ENCODE measurements at places on chromosomes 4 and X.

GRCh38 chr4:177740563-177740962, 298.3 kb upstream of the AGA start:
- no peak overlapping the region for H3K27ac ChIP-seq
- H3K36me3 ChIP-seq, result no peaks in the 10 kb centered on the region
- DNase-seq, result no peak
- H3K27me3 ChIP-seq, result no peaks in the 10 kb centered on the region
- no peak overlapping the region for H3K4me3 ChIP-seq
- no peaks in the 10 kb centered on the region for H3K4me1 ChIP-seq

- no peak overlapping the region for H3K4me3 ChIP-seq
- no peaks in the 10 kb centered on the region for H3K36me3 ChIP-seq
- H3K27me3 ChIP-seq, result no peaks in the 10 kb centered on the region
- H3K27ac ChIP-seq, result peak overlapping the region; percentile 44
- peak; percentile 41 for DNase-seq
- H3K4me1 ChIP-seq, result peaks cover 20% of the 10 kb centered on the region
Observed at GRCh38 chr4:110164251-110164650, 34.2 kb downstream of the ELOVL6 start.

GRCh38 chr4:26634237-26634636, 50.4 kb downstream of the TBC1D19 start:
- DNase-seq, result no peak
- no peaks in the 10 kb centered on the region for H3K4me1 ChIP-seq
- no peaks in the 10 kb centered on the region for H3K36me3 ChIP-seq
- no peak overlapping the region for H3K27ac ChIP-seq
- no peak overlapping the region for H3K4me3 ChIP-seq

DNA sequence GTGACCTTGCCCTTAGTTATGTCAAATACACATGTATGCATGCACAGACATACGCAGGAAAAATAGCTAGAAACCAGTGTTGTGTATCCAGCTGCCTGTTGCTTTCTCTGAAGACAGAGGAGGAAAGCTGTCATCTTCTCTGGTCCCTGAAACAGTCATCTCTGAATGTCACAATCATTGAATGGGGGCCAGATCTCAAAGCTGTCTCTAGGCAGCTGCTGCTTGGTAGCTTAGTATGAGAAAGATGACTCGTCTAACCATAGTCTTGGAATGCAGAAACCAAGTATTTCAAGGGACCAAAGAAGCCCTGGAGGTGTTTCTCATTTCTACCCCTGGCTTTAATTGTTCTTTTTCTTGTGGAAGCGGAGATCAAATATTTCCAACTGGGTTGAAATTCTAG, 4.0 kb downstream of the GRIA3 start:
- no peak for DNase-seq
- H3K36me3 ChIP-seq, result no peaks in the 10 kb centered on the region
- H3K27ac ChIP-seq, result no peak overlapping the region
- H3K4me1 ChIP-seq, result no peaks in the 10 kb centered on the region
- no peak overlapping the region for H3K4me3 ChIP-seq

- no peak overlapping the region for H3K27ac ChIP-seq
- no peaks in the 10 kb centered on the region for H3K4me1 ChIP-seq
- DNase-seq, result no peak
- H3K36me3 ChIP-seq, result no peaks in the 10 kb centered on the region
- no peak overlapping the region for H3K4me3 ChIP-seq
- H3K27me3 ChIP-seq, result no peaks in the 10 kb centered on the region
Observed at GRCh38 chrX:149365061-149365460, 140.0 kb downstream of the IDS start.

- H3K27me3 ChIP-seq, result no peaks in the 10 kb centered on the region
- no peak overlapping the region for H3K27ac ChIP-seq
- no peaks in the 10 kb centered on the region for H3K4me1 ChIP-seq
Observed at GRCh38 chrX:57044245-57044644, 48.9 kb upstream of the SPIN3 start.

- H3K27ac ChIP-seq, result no peak overlapping the region
- H3K36me3 ChIP-seq, result no peaks in the 10 kb centered on the region
- no peaks in the 10 kb centered on the region for H3K27me3 ChIP-seq
- DNase-seq, result peak; percentile 53
Observed at GRCh38 chrX:19554786-19555185, 39.5 kb upstream of the MAP3K15 start.

DNA sequence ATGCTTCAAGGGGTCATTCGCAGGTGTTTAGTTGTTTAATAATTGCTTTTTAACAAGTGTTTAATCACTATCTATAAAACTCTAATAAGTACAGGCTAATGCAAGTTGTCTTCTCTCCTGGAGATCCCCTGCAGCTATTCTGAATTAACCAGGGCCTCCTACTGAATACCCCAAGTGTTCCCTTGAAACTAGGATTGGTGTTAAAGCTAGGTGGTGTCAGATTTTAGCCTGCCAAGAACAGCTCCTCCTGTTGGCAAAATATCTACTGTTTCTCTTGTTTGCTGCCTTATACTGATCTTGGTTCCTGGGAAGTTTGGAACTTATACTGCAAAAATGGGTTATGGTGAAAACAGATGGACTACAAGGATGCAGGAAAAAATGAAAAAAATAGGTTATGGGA, 26.1 kb upstream of the TMEM154 start:
- peaks cover 4% of the 10 kb centered on the region for H3K27me3 ChIP-seq
- H3K36me3 ChIP-seq, result no peaks in the 10 kb centered on the region
- no peak overlapping the region for H3K27ac ChIP-seq
- H3K4me1 ChIP-seq, result no peaks in the 10 kb centered on the region
- H3K4me3 ChIP-seq, result no peak overlapping the region
- DNase-seq, result no peak

- no peaks in the 10 kb centered on the region for H3K4me1 ChIP-seq
- H3K27me3 ChIP-seq, result no peaks in the 10 kb centered on the region
- peak within 1 kb of the TSS; percentile 86 for H3K27ac ChIP-seq
- peak within 1 kb of the TSS; percentile 66 for H3K4me3 ChIP-seq
Observed at GRCh38 chrX:74421036-74421739, at the start of gene SLC16A2. SLC16A2 (plus strand) TSS chrX:74421493; CDS start chrX:74421638, 145 bp downstream.

DNA sequence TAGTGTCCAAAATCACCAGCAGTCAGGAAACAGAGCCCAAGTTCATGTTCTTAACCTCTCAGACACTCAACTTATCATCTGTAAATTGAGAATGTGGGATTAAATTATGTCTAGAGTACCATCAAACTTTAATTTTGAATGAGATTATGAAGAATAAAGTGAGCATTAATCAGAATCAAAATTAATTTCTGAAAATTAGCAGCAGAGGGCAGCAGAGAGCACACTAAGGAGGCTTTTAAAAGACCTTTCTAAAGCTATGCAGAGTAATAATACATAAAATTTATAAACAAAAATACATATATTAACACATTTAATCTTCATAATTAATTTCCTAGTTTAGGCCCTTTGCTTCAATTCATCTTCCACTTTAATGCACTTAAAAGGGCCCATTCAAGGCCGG, 7.1 kb downstream of the TASL start:
- H3K27me3 ChIP-seq, result no peaks in the 10 kb centered on the region
- H3K4me3 ChIP-seq, result no peak overlapping the region
- peak; percentile 33 for DNase-seq
- H3K36me3 ChIP-seq, result no peaks in the 10 kb centered on the region
- H3K27ac ChIP-seq, result no peak overlapping the region

- no peak overlapping the region for H3K27ac ChIP-seq
- no peaks in the 10 kb centered on the region for H3K27me3 ChIP-seq
- H3K36me3 ChIP-seq, result no peaks in the 10 kb centered on the region
- DNase-seq, result no peak
- no peak overlapping the region for H3K4me3 ChIP-seq
Observed at GRCh38 chr4:167711517-167711916, 380.8 kb upstream of the ANXA10 start.

- no peak overlapping the region for H3K27ac ChIP-seq
- H3K4me3 ChIP-seq, result no peak overlapping the region
- peaks cover 2% of the 10 kb centered on the region for H3K4me1 ChIP-seq
- no peaks in the 10 kb centered on the region for H3K36me3 ChIP-seq
Observed at GRCh38 chr4:89316931-89317366, 9.3 kb upstream of the GPRIN3 start.

GRCh38 chr4:113141901-113142346, 92.5 kb downstream of the ANK2 start:
- no peaks in the 10 kb centered on the region for H3K4me1 ChIP-seq
- DNase-seq, result peak; percentile 80
- H3K27ac ChIP-seq, result no peak overlapping the region
- H3K27me3 ChIP-seq, result no peaks in the 10 kb centered on the region
- H3K4me3 ChIP-seq, result no peak overlapping the region

- peaks cover 3% of the 10 kb centered on the region for H3K4me1 ChIP-seq
- H3K4me3 ChIP-seq, result no peak overlapping the region
- H3K27me3 ChIP-seq, result no peaks in the 10 kb centered on the region
Observed at GRCh38 chr4:188930822-188931221, 791.6 kb downstream of the TRIML1 start.

GRCh38 chr4:141912831-141913230, 276.4 kb downstream of the IL15 start:
- H3K27me3 ChIP-seq, result no peaks in the 10 kb centered on the region
- H3K4me3 ChIP-seq, result no peak overlapping the region
- no peak overlapping the region for H3K27ac ChIP-seq
- no peaks in the 10 kb centered on the region for H3K36me3 ChIP-seq
- no peak for DNase-seq
- no peaks in the 10 kb centered on the region for H3K4me1 ChIP-seq

DNA sequence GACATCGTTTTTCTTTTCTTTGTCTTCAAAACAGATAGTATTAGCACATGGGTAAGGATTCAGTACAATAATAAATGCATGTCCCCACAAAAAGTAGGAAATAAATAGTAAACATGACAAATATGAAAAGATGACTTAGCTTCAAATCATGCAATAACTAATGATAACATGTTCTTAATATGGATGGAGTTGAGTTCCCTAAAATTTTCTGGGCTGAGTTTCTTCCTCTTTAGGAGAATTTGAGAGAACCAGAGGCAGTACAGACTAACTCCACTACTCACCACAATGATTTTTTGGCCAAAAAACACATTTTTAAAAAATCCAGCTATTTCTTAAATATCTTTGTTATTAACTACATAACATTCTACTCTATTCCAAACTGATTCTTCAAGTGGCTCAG, 432.3 kb upstream of the HS3ST1 start:
- no peak overlapping the region for H3K27ac ChIP-seq
- H3K27me3 ChIP-seq, result no peaks in the 10 kb centered on the region
- no peak for DNase-seq
- H3K4me1 ChIP-seq, result no peaks in the 10 kb centered on the region
- no peak overlapping the region for H3K4me3 ChIP-seq

GRCh38 chr4:3288571-3289094, 4.2 kb upstream of the RGS12 start:
- H3K36me3 ChIP-seq, result no peaks in the 10 kb centered on the region
- peaks cover 5% of the 10 kb centered on the region for H3K4me1 ChIP-seq
- no peak overlapping the region for H3K4me3 ChIP-seq
- no peak overlapping the region for H3K27ac ChIP-seq
- H3K27me3 ChIP-seq, result no peaks in the 10 kb centered on the region

- no peak overlapping the region for H3K4me3 ChIP-seq
- H3K36me3 ChIP-seq, result no peaks in the 10 kb centered on the region
- no peak for DNase-seq
- no peaks in the 10 kb centered on the region for H3K4me1 ChIP-seq
- H3K27ac ChIP-seq, result no peak overlapping the region
Observed at GRCh38 chrX:25534091-25534490, 518.3 kb upstream of the ARX start.

GRCh38 chr4:161160718-161161117, 1003.1 kb downstream of the FSTL5 start:
- DNase-seq, result no peak
- H3K4me1 ChIP-seq, result no peaks in the 10 kb centered on the region
- no peak overlapping the region for H3K27ac ChIP-seq
- no peaks in the 10 kb centered on the region for H3K27me3 ChIP-seq
- no peak overlapping the region for H3K4me3 ChIP-seq
